Gastrocnemius medialis (tissue), 4 donors: ENCODE measurements at places on chromosomes 5 and 9. TPM values are rescaled to one million over a fixed set of nuclear protein-coding genes. Genes with fewer than 3 reads are reported as not detected.

The DDX31 gene
- 5.4 TPM for total RNA-seq

- no peak for DNase-seq
Observed at GRCh38 chr9:90898228-90898627, 96.6 kb downstream of the SYK start.

GRCh38 chr9:128141604-128142003, 7.6 kb upstream of the LCN2 start:
- no peak for DNase-seq

DNA sequence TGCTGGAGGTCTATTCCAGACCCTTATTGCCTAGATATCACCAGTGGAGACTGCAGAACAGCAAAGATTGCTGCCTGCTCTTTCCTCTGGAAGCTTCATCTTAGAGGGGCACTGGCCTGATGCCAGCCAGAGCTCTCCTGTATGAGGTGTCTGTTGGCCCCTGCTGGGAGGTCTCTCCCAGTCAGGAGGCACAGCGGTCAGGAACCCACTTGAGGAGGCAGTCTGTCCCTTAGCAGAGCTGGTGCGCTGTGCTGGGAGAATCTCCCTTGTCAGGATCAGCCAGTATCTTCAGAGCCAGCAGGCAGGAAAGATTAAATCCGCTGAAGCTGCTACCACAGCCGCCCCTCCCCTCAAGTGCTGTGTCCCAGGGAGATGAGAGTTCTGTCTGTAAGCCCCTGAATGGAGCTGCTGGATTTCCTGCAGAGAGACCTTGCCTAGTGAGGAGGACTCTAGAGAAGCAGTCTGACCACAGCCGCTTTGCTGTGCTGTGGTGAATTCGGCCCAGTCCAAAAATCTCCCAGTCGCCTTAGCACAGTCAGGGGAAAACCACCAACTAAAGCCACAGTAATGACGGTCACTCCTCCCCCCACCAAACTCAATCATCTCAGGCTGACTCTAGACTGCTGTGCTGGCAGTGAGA, 124.1 kb downstream of the JAKMIP2 start:
- no peak for DNase-seq

DNA sequence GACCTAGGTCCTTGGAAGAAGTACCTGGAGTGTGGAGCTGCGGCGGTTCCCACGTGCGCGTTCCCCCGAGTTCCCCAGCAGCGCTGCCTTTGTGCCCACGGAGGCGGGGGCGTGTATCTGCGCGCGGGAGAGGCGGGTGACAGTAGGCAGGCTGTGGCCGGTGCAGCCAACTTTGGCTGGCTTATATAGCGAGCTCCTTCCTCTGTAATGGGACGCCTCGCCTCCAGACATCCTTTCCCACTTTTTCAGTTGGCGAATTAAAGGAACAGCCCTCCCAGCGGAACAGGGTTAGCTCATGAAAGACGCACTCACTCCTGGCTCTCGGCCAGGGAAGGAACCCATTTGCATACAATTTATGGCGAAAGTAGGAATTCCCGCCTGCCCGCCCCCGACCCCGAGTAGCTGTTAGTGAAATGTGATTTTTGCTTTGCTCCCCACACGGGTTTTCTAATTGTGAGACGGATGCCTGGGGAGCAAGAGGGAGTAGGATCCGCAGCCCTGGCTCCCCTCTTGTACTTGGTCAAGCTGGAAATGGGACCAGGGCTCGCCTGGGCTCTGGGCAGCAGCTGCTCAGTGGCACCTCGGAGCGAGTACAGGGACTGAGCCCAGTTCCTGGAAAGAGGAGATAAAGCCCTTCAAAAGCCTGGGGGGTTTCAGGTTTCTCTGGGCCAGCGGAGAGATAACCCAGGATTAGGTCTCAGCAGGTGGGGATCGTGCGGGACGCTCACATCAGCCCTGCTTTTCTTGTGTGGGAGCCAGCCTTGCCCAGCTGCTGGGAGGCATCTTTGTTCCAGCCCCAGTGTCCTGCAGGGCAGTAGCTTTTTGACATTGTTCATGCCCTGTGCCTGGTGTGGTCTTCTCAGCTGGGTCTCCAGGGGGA, at the start of gene TNC:
Gene TNC, minus strand, starts transcription at position 159 of the 880 bp plus-strand sequence. CDS start 27,139 bp downstream, outside the sequence.
- peak; percentile 12 for DNase-seq

The PLAC8L1 gene
- not detected for total RNA-seq

GRCh38 chr9:106405871-106406435, 457.0 kb upstream of the ZNF462 start:
- no peak for DNase-seq

The GPR151 gene
- total RNA-seq = not detected

- no peak for DNase-seq
Observed at GRCh38 chr5:138517437-138517836, 25.6 kb downstream of the ETF1 start.

DNA sequence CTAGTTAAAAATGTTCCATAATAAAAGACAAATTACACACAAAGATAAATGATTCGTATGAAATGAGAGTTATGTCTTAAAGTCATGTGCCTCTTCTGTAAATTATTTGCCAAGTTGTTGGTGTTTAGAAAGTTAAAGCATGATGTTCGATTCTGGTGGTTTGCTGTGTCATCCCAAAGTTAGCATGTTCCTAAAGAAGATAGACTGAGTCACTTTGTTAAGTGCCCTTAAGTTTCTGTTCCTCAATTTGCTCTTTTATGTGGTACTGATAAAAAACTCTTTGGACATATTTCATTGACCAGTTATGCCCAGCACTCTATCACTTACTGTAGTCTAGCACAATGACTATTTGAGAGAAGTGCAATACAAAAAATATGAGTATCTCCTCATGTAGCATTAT, 366.9 kb upstream of the ZNF608 start:
- DNase-seq = no peak

GRCh38 chr9:123960366-123960765, 30.4 kb upstream of the DENND1A start:
- DNase-seq = no peak

The SEC24A gene
- 12.6 TPM for total RNA-seq

DNA sequence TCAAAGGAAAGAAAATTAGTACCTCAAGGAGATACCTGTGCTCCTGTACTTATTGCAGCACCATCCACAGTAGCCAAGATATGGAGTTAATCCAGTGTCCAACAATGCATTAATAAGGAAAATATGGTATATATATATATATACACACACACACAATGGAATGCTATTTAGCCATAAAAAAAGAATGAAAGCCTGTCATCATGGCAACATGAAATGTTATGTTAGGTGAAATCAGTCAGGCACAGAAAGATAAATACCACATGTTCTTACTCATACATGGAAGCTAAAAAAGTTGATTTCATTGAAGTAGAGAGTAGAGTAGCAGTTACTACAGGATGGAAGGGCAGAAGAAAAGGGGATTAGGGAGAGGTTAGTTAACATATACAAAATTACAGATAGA, 601.5 kb downstream of the ANXA1 start:
- no peak for DNase-seq

- DNase-seq = no peak
Observed at GRCh38 chr5:20554001-20554400, 566.0 kb upstream of the CDH18 start.

DNA sequence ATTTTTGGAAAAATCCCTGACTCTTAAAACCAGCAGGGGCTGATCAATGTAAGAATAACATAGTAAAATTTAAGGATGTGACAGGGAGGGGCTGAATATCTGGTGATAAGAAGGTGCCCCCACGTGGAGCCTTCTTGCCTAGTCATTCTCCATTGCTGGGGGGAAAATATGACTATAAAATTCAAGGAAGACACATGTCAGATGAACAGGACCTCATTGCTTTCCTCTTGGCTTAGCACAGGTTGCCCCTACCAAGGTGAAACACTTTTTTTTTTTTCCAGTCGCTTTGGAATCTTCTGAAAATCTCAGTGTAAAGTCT, 310.9 kb downstream of the EFNA5 start:
- no peak for DNase-seq

The DRD1 gene
- not detected for total RNA-seq

DNA sequence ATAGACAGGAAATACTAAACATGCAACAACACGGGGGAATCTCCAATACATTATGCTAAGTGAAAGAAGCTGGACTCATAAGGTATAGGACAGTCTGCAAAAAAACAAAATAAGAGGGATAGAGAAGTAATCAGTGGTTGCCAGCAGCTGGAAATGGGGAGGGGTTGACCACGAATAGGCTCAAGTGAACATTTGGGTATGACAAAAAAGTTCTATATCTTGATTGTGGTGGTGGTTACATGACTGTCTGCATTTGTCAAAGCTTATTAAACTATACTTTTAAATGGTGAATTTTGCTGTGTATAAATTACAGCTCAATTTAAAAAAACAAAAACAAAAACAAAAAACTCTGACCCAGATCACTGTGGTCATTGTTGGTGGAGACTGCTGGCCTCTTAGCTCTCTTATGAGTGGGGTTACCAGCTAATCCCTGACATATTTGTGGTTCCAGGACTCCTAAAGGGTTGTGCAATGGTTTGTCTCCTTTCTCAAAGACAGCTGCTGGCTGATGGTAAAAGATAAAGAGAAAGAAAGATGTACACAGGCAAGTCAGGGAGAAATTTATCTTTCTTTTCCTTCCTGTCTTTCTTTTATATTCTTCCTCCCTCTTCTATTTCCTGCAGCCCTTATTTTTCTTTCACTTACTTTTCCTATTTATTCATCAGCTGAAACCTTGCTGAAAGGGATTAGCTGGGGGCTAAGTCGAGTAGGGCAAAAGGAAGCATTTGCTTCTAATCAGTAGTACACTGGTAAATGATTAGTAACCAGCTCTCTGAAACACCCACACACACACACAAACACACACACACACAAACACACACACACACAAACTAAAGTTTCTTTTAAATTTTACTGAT, 42.6 kb upstream of the APC start:
- DNase-seq = no peak

The TAF11L14 gene
- total RNA-seq = not detected

GRCh38 chr5:1129711-1130055, 17.8 kb upstream of the SLC12A7 start:
- DNase-seq = no peak

The CD274 gene
- 1.1 TPM for total RNA-seq

The NME5 gene
- total RNA-seq = 0.51 TPM

The INSL4 gene
- total RNA-seq = not detected

- no peak for DNase-seq
Observed at GRCh38 chr9:4838189-4838546, 45.4 kb downstream of the RCL1 start.

DNA sequence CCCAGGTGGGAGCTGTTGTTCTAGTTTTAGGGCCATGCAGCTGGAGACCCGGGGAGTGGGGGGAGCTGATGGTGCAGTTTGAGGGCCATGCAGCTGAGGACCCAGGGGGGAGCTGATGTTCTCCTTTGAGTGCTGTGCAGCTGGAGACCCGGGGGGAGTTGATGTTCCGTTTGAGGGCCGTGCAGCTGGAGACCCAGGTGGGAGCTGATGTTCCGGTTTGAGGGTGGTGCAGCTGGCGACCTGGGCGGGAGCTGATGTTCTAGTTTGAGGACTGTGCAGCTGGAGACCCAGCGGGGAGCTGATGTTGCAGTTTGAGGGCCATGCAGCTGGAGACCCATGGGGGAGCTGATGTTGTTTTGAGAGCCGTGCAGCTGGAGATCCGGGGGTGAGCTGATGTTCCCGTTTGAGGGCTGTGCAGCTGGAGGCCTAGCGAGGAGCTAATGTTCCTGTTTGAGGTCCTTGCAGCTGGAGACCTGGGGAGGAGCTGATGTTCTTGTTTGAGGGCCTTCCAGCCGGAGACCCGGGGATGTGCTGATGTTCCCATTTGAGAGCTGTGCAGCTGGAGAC, 14.6 kb downstream of the PDCD6 start:
- DNase-seq = no peak

- no peak for DNase-seq
Observed at GRCh38 chr9:22102146-22103053, 93.3 kb upstream of the CDKN2B start.

GRCh38 chr5:135718651-135719050, 115.8 kb upstream of the SLC25A48 start:
- no peak for DNase-seq

The MTAP gene
- 10.7 TPM for total RNA-seq

DNA sequence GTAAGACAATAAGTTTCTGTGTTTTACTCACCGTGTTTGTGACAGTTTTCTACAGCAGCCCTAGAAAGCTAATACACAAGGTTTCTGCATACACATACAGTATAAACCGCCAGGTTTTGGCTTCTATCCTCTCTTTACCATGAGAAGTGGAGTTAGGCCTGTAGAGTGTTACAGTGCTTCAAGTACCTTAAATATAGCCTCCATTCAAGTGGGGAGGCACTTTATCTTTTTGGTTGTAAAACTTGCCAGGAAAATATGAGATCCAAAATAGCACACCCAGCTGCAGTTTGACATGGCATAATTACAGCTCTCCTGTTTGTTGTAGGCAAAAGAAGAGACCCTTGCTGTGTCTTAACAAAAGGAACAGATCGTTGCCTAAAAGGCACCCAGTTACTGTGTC, 90.3 kb upstream of the PTPN3 start:
- DNase-seq = no peak

The TBC1D2 gene
- 2.4 TPM for total RNA-seq

The ZDHHC11B gene
- 1.2 TPM for total RNA-seq

GRCh38 chr5:144950996-144951395, 780.3 kb downstream of the KCTD16 start:
- no peak for DNase-seq

DNA sequence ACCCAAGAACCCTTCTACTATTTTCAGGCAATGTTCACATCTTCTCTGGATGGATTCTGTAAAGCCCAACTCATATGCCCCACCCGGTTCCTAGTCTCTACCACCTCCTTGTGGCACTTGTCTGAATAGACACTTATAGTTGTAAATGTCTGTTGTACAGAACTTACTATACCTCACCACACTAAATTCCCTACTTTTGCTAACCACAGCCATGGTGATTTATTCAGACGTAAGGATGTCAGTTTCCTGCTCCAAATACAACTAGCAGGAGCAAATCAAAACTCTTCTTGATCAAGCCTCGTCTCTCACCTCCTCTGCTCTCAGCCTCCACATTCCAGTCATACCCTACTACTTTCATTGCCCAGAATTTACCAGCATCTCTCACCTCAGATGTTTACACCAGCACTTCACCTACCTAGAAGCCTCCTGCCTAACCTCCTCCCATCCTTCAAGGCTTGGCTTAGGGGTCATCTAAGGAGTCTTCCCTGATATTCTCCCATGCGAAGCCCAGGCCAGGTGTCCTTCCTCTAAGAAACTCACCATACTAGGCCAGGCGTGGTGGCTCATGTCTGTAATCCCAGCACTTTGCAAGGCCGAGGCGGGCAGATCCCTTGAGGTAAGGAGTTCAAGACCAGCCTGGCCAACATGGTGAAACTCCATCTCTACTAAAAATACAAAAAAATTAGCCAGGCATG, 75.5 kb downstream of the MAPKAP1 start:
- DNase-seq = no peak

- DNase-seq = peak; percentile 85
Observed at GRCh38 chr5:173452119-173452905, 124.1 kb upstream of the STC2 start.
